ENCODE measurements at places on chromosomes 11 and 22.

DNA sequence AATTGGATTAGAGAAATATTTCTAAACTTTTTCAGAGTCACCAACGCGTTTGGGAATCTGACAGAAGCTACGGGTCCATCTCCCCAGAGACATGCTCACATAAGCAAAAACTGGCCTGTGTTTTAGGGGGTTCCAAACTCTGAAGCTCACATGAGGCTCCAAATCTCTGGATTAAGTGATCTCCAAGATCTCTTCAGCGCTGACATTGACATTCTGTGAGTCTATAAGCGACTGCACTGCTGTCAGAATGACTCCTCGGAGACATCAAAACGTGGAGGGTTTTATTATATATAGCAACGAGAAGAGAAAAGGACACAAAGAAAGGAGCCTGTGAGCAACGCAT lies 642 bp upstream of the SIK2 start:
- DNase-seq = no peak

DNA sequence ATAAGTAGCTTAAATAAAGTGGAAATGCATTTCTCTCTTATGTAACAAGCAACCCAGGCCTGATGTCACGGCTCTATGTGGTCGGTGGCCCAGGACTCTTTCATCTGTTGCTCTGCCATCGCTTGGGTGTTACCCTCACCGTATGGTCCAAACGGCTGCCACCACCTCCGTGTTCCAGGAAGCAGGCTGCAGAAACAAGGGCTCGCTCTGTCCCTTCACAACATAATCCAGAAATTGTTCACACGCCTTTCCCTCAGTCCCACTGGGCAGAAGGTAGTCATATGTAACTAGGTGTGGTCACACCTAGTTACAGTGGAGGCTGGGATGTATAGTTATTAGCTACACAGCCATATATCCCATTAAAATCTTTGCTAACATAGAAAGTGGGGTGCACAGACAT lies 421.0 kb downstream of the SOX6 start:
- no peak for DNase-seq

- DNase-seq = no peak
Measured at GRCh38 chr11:78414321-78415051, 3.1 kb downstream of the GAB2 start.

DNA sequence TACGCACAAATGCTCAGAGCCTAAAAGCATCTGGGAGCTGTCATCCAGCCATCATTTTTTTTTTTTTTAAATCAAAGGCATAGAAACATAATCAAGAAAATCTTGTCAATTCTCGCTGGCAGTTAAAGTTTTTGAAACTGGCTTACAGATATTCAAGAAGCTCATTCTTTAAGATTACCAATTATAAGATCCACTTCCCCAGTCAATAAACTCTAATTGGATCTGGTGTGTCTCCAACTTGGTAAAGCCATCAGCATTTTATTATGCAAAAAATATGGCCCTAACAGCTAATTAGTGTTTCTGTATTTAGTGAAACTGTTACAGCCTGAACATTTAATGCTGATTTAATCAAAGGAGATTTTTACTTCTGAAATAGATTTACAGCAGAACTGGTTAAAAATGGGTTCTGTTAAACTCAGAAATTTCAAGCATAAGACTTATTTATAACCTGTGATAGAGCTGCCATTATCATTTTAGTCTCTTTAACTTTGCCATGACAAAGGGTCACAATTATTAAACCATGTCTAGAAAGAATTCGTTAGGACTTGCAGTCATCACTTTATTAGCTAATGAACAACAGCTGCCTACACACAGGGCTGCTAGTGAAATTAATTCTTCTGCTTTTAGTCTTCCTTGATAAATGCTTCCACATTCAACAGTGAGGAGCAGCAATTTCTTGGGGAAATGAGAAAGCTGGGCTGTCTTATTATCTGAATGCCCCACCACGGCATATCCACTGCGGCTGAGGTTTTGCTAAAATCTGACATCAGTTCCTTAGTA lies 176.4 kb upstream of the PITPNB start:
- no peak for DNase-seq

DNA sequence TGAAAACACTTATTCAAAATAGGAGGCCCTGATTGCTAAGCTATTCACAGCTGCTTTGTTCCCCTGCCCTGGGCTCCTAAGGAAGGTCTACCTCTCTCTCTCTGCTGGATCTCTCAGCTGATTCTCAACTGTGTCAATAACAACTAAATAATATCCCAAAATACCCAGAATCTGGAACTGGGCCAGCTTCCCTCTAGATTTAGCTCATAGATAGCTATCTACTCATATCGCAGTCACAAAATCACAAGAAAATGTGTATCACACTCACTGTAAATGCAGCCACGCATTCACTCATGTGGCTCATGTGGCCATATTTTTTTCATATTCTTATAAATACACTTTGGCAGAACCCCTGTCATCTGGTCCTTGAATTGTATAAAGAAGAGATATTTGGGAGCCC lies 555.1 kb downstream of the OPCML start:
- no peak for DNase-seq

Measured in SW 1271 (cell line).